AG09319 (cell line): ENCODE measurements at places on chromosomes 1 and 21.

DNA sequence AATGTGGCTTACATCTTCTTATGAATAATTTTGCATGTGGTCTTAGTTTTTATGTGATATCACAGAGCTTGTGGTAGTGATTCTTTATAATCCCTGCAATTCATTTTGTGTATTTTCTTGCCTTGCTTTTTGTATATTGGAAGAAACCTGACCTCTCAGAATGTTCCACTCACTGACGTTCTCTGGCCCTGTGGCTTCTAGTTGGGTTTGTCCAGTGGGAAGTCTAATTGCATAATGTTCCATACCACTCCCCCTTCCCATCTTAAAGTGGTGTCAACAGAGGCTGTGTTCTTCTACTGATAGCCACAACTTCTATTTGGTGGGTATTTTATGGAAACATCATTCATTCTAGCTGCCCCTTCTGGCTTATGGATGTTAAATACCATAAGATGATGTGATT lies 225.3 kb downstream of the BACH1 start:
- no peak for DNase-seq

DNA sequence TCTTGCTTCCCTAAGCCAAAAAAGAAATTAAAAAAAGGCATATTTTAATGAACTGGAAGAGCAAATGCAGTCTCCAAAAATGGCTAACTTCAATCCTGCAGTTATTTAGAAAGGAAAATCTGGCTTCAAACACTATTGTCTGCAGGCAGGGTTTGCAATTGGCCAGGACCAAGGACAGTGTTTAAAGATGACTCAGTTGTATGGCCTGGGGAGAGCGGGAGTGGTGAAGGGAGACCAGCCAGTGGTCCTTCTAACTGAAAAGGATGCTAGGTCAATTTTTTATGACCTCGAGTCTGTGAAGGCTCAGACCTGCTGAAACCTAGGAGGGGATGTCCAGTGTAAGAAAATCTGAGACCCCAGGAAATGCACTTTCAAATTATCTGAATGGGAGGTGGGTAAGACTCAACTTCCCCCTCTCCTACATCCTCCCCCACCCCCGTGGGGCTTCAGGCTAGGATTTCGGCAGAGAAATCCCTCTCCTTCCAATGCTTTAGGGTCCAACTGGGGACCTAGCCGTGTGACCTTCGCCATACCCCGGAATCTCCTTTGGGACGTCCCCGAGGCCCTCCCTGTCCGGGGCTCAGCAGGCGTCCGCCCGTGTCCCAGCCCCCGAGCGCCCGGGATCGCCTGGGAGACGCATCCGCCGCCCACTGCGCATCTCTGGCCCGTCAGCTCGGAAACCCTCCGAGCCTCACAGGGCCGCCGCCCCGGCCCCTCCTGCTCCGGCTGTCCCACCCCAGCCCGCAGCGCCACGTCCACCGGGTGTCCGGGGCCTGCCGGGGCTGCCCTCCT lies 602 bp upstream of the RIMKLA start:
- no peak for DNase-seq

GRCh38 chr21:44706706-44707581 lies 4.4 kb downstream of the TSPEAR start:
- no peak for DNase-seq

- no peak for DNase-seq
These were observed 38.2 kb upstream of the TARDBP start for GRCh38 chr1:10973956-10974881.

- DNase-seq, result no peak
These were observed 250.5 kb upstream of the POGK start for GRCh38 chr1:166588741-166589140.

GRCh38 chr1:57115030-57115614 lies 149.3 kb upstream of the C8B start:
- DNase-seq, result no peak

GRCh38 chr1:80363689-80364475 lies 1357.4 kb upstream of the ADGRL4 start:
- DNase-seq, result no peak

DNA sequence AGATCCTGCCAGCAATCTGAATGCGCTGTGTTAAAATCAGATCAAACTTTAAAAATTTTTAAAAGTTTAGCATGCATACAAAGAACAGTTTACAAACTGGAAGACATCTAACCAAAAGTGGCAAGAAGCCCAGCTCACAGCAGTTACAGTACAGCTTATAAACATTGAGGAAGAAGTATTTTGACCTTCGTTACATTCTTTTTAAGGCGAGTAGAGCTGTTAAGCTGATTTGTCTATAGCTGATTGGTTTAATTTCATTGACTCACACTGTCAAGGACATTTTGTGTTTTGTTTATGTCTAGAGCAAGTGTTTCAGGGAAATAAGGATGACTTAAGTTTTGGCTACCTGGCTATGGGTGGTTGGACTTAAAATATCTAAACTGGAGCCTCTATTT lies 3.0 kb upstream of the PGM1 start:
- no peak for DNase-seq

GRCh38 chr1:109611308-109611990 lies 8.0 kb downstream of the GNAT2 start:
- no peak for DNase-seq

GRCh38 chr1:104780470-104781078 lies 1030.9 kb downstream of the AMY1C start:
- no peak for DNase-seq

GRCh38 chr1:159746666-159747065 lies 32.3 kb upstream of the CRP start:
- no peak for DNase-seq

GRCh38 chr21:29168891-29169315 lies 38.5 kb downstream of the MAP3K7CL start:
- no peak for DNase-seq

- no peak for DNase-seq
These were observed 24.0 kb downstream of the NGF start for GRCh38 chr1:115314092-115314491.

DNA sequence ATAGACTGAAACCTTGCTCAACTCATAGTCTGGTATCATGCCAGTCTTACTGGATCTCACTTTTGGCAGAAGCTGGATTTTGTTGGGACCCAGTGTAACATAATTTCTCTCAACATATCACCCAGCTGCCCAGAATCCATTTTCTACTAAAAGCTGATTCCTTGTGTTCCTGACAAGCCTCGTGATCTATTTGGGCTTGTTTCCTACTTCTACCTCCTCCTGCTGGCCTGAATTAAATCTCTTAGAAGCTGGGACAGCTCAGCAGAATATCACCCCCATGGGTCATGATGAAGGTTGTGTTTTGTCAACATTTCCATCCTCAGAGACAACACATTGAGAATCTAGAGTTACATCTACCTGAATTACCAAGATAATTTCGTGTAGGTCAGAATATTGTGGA lies 7.7 kb downstream of the GOLT1A start:
- DNase-seq, result no peak

DNA sequence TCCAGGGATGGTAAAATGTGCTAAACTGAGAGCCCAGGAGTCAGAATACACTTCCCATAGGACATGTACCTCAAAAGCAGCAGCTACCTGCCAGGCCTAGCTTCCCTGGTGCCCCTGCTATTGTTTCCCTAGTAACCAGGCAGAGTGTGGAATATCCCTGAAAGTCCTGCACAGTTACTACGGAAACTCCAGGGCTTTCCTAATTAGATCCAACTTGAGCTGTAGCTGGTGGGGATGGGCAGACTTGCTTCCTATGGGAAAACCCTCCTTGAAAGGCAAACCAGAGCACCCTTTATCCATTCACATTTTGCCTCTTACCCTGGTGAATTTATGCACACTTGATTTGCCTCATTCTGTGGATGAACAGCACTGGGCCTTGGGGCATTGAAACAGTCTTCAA lies 559.9 kb upstream of the PBX1 start:
- DNase-seq, result no peak

DNA sequence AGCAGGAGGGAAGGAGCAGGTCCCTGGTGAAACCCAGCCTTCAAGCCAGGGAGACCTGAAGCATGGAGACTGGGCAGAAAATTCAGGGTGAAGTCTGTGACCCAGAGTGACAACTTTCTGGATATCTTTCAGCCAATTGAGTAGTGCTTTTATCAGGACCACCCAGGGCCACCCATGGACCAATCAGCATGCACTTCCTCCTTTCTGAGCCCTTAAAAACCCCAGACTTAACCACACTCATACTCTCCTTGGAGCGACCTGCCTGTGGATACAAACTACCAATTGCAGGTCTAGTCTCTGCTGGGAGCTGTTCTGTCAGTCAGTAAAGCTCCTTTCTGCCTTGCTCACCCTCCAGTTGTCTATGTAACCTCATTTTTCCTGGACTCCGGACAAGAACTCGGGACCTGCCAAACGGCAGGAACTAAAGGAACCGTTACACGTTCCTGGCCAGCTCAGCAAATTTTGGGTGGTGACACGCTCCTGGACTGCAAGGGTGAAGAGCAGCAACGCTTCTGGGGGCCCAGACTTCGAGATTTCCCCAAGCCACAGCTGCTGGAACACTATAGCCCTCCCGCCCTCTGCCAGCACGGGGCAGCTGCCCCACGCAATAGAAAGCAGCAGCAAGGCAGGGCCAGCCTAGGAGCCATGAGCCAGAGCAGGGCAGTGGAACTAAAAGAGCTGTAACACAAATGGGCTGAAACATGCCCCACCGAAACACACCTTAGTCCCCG lies 1183.4 kb downstream of the AMY1C start:
- no peak for DNase-seq
